ENCODE measurements at places on chromosomes 6 and 20.
A peak's percentile ranks its signal among the peaks of the same experiment; 100 is the strongest.

DNA sequence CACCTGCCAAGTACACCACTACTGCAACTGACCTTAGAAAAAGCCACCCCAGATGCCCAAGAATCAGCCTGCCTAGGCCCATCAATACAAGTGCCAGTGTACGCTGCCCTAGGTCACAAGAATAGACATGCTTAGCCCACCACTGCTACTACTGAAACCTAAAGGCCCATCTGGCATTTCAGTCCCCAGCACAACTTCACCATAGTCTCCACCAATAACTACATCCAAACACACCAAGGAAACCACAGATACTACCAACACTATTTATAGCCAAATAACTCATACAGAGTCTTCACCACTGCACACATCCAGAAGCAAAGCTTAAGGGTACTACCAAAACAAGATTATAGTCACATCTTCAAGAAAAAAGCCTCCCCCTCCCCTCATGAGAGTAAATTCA is 28.2 kb downstream of the TREML4 start:
- DNase-seq = no peak

DNA sequence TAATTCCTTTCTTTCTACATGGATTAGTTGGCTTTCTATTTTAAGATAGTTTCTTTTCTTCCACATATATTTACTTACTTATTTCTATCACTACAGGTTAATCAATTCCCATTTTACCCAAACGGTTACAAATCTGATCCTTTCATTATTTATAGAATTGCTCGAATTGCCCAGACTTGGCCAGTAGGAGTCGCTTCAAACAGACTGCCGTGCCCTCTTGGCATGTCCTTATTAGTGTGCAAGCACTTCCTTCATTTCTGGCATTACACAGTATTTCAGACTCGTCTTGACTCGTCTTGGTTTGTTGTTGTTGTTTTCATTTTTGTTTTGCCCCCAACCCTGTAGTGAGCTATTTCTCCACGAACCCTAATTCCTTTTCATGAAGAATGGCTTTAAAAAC is 74.6 kb downstream of the SAMD3 start:
- DNase-seq = peak; percentile 6

DNA sequence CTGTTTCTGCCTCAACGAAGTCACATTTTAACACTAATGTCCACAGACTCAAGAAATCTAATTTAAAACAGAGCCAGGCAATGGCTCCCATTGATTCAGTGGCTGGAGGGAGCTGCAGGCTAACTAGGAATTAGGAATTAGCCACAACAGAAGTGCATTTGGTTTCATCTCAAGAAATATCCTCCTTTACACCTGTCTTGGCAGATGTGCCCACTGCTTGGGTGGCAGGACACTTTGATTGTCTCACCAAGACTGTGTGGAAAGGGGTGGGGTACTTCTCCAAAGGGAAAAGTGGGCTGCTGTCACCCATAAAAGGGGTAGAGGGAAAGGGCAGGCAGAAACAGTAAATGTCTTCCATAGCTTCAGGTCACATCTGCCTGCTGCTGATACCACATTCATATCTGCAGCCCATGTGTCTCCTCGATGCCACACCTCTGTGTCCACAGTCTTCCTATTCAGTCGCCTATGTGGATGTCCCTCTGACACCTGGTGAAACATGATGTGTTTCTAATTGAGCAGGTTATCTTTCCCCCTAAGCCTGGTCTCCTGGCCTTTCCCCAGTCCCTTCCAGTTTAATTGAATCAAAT is 10.9 kb upstream of the OSER1 start:
- DNase-seq = no peak

DNA sequence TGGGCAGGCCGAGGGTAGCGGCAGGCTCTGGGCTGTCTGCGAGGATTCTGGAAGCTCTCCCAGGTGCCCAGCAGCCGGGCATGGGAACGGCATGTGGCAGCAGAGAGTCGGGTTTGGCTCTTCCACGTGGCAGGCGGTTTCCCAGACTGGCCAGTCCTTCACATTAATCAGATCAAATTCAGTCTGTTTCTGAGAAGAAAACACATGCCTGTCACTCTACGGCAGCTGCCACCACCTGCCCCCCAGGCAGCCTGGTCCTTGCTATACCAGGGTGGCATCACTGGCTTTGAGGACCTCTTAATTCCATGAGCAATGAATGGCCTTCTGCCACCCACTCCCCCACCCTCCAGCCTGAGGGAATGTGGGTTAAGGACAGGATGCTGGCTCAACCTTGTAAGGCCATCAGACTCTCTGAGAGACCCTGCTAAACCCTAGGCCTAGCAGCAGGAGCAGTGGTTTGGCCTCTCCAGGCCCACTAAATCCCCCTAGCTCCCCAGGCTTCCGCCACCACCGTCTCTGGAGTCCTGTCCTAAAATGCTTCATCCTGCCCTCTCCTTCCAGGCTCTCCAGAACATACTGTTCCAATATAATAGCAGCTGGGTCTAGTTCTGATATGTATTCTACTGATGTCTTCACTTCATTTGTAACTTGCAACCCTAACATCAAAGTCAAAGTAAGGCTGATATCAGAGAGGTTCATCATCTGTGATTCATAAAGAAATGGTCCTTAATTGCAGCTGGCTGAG is 47.8 kb downstream of the PLCG1 start:
- DNase-seq = no peak

DNA sequence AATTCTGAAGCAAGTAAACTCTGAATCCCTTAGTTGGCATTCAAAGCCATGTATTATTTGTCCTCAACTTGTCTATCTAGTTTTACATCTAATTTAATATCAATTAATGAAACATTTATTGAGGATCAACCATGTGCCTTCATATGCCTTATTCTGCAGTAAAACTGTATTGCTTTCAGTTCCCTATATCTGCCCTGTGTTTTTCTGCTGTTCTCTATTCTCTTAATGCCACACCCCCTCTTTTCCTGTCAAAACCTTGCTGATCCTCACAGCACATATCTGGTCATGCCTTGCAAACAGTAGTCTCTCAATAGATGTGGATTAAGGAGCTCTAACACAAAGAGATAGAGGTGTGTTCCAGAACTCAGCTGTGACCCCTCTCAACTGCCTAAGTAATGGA is 2.0 kb downstream of the FIG4 start:
- DNase-seq = peak; percentile 54

DNA sequence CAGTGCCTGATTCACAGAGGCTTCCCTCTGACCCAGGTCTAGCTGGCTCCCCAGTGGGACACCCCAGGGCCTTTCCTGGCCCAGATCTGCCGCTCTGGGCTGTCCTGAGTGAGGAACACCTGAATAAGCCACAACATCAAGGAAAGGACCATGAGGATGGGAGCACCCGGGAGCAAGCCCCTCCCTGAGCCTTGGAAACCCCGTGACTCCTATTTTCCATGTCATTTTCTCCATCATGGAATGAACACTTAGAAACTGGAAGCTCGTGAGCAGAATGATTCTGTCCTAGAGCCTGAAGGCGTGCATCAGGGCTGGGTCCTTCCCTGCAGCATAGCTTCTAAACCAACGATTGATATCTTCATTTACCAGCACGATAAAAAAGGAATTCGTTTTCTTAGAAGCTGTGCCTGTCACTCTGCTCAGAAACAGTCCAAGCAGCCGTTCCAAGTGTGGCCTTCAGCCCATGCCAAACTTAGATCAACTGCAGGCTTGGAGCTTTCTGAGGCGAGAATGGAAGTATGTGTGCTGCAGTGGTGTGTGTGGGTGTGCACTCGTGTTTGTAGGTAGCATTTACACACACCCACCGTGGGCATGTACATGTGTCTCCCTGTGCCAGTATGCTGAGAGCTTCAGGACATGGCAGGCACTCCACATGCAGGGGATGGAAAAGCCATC is 83.2 kb upstream of the FOXC1 start:
- no peak for DNase-seq

- no peak for DNase-seq
These were observed 13.6 kb downstream of the DEFB114 start for GRCh38 chr6:49950415-49950751.

GRCh38 chr6:41425511-41425910 is 90.1 kb downstream of the NCR2 start:
- no peak for DNase-seq

- no peak for DNase-seq
These were observed 88.6 kb downstream of the FNDC1 start for GRCh38 chr6:159257846-159258245.

- no peak for DNase-seq
These were observed 388.6 kb upstream of the BTBD3 start for GRCh38 chr20:11529047-11529446.

DNA sequence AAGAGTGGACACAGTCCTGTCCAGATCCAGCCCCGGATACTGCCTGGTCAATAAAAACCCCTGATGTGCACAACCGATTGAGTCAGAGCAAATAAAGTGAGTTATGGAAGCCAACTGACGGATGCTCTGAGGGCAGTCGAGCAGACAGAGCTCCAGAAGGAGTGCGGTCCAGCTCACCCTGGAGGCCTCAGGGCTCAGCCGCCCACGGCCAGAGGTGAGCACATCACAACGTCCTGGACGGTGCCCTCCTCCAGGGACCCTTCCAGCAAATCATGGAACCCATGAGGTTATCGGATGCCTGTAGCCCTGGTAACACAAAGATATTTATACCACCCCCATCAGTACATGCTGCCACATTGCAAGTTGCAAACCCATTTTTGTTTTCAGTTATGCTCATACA is 44.0 kb upstream of the SMOC2 start:
- DNase-seq = no peak

- no peak for DNase-seq
These were observed 16.2 kb upstream of the TGM2 start for GRCh38 chr20:38181207-38181801.

DNA sequence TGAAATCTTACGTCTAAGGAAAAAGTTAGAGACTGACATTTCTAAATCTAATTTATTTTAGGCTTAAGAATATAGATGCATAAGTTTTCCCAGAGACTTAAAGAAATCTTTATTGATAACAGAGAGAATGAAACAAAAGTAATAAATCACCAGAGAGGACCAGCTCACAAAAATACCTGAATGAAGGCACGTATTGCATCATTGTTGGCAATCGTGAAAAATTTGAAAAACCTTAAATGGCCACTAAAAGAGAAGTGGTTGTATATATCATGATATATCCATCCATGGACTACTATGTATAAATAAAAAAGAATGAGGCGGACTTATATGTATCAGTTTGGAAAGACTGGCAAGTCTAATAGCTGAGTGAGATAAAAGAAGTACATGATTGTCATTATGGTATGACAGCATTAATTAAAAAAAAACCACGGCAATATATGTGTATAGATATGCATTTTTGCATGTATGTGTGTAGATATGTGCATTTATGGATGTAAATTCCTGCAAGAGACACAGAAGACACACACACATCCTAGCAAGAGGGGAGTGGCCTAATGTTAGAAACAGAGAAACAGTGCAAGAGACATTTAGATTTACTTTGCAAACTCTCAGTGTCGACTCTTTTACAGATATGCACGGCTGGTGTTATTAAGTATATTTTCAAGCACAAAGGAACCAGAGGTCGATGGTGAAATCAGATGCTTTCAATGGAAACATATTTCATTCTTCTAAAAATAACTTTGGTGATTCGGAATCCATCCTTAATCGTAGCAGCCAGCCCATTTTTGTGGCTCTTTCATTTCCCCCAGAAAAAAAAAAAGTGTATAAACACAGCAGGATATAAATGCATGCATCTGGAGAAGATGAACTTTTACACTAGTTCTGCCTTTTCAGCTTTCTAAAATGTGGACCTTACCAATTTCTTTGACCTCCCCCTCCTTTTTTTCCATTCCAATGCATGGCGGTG is 156.1 kb upstream of the SALL4 start:
- no peak for DNase-seq

DNA sequence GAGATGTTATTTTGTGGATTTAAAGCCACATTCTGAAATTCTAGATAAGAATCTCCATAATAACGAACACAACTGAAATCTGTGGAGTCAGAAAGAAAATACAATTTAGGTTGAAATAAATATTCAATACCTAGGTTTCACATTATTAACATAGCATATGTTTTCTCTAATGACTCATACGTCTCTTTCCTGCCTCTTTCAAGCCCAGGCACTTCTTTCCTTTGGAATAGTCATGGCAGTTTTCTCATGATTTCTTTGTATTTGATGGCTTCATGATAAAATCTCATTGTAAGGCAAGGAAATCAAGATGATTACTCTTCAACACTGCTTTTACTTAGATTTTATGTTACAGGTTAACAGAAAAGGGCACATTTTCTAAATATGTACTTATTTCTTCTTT is 803.7 kb downstream of the PHF3 start:
- no peak for DNase-seq

DNA sequence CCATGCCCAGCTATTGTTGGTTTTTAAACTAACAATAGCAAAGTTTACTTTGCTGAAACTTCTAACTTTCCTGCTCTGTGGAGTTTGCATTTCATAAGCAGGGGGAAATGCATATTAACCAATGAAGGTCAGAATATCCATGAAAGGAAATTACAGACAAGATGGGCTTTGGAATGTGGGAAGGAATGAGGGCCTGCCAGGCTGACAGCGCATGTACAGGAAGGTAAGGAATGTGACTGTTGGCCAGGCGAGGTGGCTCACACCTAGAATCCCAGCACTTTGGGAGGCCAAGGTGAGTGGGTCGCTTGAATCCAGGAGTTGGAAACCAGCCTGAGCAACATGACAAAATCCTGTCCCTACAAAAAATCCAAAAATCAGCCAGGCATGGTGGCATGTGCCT is 49.6 kb downstream of the CDK5RAP1 start:
- DNase-seq = no peak

GRCh38 chr6:28748192-28748591 is 175.6 kb downstream of the TRIM27 start:
- no peak for DNase-seq

GRCh38 chr6:56193846-56194245 is 53.5 kb downstream of the COL21A1 start:
- no peak for DNase-seq

DNA sequence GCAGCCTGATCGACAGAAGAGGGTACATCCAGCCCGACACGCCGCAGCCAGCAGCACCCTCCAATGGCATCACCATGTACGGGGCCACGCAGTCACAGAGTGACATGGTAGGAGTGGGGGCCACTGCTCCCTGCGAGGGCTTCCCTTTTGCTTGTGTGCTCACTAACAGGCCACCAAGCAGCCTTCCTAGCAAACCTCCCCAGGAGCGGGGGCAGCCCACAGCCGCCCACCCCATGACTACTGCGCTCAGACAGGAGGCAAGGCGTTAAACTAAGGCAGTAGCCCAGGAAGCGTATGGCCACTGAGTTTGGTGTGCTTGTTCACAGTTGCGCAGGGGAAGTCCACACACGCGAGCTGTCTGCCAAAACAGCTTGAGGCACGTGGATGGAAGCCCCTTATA is 169.5 kb upstream of the SNX9 start:
- no peak for DNase-seq

- peak; percentile 8 for DNase-seq
These were observed 95.3 kb upstream of the MAN1A1 start for GRCh38 chr6:119444642-119445557.

GRCh38 chr6:78810146-78810545 is 57.2 kb upstream of the IRAK1BP1 start:
- no peak for DNase-seq

- DNase-seq = no peak
These were observed 13.3 kb upstream of the KCNK15 start for GRCh38 chr20:44732327-44732726.
